Adrenal gland (tissue), 19 donors: ENCODE measurements at places on chromosomes 11 and 22.
A peak's percentile ranks its signal among the peaks of the same experiment; 100 is the strongest.

- H3K27ac ChIP-seq: no peak overlapping the region
- no peak overlapping the region for H3K4me3 ChIP-seq
- no peaks in the 10 kb centered on the region for H3K36me3 ChIP-seq
- H3K27me3 ChIP-seq: no peaks in the 10 kb centered on the region
- no peaks in the 10 kb centered on the region for H3K4me1 ChIP-seq
Measured at GRCh38 chr11:119975561-119976152, 162.3 kb downstream of the TRIM29 start.

GRCh38 chr22:46156031-46156430 is 5.7 kb downstream of the PPARA start:
- H3K36me3 ChIP-seq: no peaks in the 10 kb centered on the region
- H3K4me1 ChIP-seq: peaks cover 4% of the 10 kb centered on the region
- peak; percentile 15 for DNase-seq
- no peaks in the 10 kb centered on the region for H3K27me3 ChIP-seq
- no peak overlapping the region for H3K4me3 ChIP-seq

DNA sequence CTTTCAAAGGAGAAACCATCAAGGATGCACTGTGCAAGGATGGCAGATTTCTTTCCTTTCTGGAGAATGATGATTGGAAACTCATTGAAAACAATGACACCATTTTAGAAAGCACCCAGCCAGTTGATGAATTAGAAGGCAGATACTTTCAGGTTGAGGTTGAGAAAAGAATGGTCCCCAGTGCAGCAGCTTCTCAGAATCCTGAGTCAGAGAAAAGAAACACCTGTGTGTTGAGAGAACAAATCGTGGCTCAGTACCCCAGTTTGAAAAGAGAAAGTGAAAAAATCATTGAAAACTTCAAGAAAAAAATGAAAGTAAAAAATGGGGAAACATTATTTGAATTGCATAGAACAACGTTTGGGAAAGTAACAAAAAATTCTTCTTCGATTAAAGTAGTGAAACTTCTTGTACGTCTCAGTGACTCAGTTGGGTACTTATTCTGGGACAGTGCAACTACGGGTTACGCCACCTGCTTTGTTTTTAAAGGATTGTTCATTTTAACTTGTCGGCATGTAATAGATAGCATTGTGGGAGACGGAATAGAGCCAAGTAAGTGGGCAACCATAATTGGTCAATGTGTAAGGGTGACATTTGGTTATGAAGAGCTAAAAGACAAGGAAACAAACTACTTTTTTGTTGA is 9.8 kb downstream of the FAM111A start:
- peaks cover 5% of the 10 kb centered on the region for H3K36me3 ChIP-seq
- no peak overlapping the region for H3K27ac ChIP-seq
- H3K4me1 ChIP-seq: no peaks in the 10 kb centered on the region
- H3K27me3 ChIP-seq: no peaks in the 10 kb centered on the region
- no peak for DNase-seq

- no peak for DNase-seq
- no peaks in the 10 kb centered on the region for H3K4me1 ChIP-seq
- no peaks in the 10 kb centered on the region for H3K36me3 ChIP-seq
- no peaks in the 10 kb centered on the region for H3K27me3 ChIP-seq
- H3K27ac ChIP-seq: no peak overlapping the region
Measured at GRCh38 chr11:113697111-113697510, 9.0 kb downstream of the TMPRSS5 start.

GRCh38 chr11:27571154-27571810 is 64.7 kb upstream of the LIN7C start:
- H3K27ac ChIP-seq: no peak overlapping the region
- no peak for DNase-seq
- no peaks in the 10 kb centered on the region for H3K36me3 ChIP-seq
- no peak overlapping the region for H3K4me3 ChIP-seq
- no peaks in the 10 kb centered on the region for H3K27me3 ChIP-seq
